ENCODE measurements at places on chromosomes 2 and 18.

DNA sequence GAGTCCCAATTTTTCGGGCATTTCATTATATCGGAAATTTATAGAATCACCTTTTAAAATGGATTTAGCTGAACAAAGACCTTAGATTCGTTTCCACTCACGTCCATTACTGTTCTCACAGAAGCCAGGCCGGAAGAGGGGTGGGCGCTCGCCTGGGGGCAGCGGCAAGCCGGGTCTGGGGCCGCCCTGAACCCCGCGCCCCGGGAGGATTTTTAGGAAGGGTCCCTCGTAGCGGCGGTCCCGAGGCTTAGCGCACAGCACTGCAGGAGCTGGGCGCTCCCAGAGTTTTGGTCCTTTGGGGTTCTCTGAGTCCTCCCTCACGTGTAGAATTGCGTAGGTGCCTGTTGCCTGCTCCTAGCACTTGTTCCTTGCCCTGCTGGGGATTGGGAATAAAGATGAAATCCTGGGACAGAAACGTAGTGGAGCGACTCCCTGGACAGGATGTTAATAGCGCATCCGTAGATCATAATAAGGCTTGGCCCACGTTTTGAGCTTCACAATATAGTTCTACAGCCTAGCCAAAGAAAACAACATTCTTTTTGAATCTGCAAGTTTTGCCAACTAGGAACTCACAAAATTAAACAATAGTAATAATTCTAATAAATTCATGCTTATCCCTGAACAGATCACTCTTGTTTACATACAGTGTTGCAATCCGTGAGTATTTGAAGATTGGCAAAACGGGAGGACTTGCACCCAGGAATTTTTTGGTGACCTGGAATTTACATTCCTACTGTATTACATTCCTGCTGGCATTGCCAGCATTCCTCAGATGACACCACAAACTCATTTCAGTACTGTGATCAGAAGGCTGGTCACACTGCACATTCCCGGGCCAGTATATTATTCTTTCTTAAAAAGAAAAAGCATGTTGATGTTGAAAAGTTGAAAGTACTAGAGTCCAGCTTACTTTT is 875 bp downstream of the C18orf63 start:
- no peak for DNase-seq

- no peak for DNase-seq
Observed at GRCh38 chr2:65576861-65577601, 144.6 kb upstream of the SPRED2 start.

DNA sequence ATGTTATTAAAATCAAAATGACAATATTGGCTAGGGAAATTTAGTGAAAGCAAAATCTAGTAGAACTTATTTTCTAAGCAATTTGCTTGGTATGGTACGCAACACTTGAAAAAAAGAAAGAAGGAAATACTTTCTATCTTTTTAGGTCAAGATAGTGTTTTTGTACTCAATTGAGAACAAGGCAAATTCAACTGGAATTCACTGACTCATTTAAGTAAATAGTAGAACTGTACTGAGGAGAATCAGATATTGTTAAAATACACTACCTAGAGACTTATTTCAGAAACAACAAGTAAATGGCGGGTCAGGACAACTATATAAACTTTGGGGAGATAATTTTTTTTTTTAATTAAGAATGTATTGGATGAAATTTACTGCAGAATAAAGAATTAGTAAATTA is 18.9 kb downstream of the ZRANB3 start:
- no peak for DNase-seq

DNA sequence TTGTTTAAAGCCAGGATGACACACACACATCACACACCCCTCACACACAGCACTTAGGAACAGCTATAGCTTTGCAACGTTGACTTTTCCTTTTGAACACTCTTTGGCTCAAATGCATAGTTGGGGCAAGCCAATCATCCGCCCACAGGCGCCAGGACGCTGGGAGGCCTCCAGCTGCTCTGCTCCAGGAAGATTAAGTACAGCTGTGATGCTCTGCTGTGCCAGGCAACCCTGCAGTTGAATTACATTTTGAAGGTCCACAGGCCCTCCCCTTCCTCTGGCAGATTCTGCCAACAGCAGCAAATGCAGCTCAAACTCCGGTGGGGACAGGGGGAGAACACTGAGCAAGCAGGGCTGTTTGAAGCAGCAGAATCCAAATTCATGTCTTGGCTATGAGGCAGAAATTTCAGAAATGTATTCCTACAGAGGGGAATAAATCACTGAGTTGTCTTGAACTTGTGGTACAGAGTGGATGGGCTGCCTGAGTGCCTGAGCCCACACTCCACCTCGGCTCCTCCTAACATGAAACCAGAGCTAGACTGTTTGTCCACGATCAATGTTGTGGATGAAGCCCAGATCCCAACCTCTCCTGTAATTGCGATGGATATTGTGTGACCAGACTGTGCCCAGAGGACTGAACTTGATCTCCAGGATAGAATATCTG is 86.5 kb upstream of the PPP1CB start:
- DNase-seq = no peak

DNA sequence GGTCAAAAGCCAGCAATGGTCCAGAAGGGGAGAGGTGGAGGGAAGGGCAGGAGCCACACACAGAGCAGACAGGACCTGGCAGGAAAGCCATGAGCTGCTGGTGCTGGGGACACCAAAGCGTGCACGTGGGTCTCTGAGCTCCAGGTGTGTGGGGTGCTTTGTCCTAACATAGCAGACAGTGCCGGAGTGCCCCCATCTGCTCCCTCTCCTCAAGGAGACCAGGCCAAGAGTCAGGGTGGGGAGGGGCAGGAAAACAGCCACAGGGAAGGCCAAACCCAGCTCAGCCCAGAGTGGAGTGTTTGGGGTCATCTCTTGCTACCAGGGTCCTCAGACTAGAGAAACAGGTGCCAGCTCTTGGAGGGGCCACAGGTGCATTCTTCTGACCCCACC is 4.2 kb upstream of the GPC1 start:
- no peak for DNase-seq

DNA sequence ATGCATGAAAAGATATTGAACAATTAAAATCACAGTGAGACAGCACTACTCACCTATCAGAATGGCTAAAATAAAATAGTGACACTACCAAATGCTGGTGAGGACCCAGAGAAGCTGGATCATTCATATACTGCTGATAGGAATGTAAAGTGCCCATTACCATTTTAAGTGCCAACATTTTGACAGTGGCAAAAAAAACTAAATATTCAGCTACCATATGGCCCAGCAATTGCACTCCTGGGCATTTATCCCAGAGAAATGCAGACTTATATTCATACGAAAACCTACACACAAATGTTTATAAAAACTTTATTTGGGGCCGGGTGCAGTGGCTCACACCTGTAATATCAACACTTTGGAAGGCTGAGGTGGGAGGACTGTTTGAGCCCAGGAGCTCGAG is 47.6 kb downstream of the FBXO36 start:
- DNase-seq = no peak
